GM04503 (cell line): ENCODE measurements at places on chromosomes 3 and 15.
A peak's percentile ranks its signal among the peaks of the same experiment; 100 is the strongest.

DNA sequence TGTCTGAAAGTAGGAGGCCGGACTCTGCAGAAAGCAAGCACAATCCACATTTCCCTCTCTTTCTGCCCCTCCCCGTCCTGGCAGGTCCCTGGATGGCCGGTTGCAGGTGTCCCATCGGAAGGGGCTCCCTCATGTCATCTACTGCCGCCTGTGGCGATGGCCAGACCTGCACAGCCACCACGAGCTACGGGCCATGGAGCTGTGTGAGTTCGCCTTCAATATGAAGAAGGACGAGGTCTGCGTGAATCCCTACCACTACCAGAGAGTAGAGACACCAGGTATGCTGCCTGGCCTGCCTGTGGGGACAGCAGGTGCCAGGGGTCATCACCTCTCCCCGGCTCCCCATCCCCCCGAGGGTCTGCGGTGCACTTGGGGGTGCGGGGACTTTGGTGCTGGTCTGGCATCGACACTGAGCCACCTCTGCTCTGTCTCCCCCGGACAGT is 89.6 kb downstream of the AAGAB start:
- no peak for DNase-seq

DNA sequence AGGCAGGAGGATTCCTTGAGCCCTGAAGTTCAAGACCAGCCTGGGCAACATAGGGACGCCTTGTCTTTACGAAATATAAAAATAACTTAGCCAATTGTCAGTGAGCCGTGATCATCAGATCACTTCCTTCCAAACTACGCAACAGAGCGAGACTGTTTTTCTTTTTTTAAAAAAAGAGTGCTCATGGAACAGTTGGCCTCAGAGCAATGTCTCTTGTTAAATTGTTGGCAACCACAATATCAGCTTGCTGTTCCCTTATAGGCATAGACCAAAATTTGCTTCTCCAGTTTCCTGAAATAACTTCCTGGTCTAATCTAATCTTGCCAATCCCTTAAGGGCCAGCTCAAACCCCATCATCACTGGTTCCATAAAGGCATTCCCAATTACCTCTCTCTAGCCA is 93.3 kb upstream of the SLC4A7 start:
- DNase-seq = no peak

- DNase-seq = no peak
Observed at GRCh38 chr3:26449996-26450395, 172.6 kb upstream of the LRRC3B start.

GRCh38 chr3:170670504-170670903 is 84.6 kb upstream of the SLC7A14 start:
- DNase-seq = no peak

GRCh38 chr3:162769564-162769963 is 1273.0 kb downstream of the OTOL1 start:
- no peak for DNase-seq

GRCh38 chr3:171860830-171861535 is 17.8 kb downstream of the TMEM212 start:
- DNase-seq = peak; percentile 59

DNA sequence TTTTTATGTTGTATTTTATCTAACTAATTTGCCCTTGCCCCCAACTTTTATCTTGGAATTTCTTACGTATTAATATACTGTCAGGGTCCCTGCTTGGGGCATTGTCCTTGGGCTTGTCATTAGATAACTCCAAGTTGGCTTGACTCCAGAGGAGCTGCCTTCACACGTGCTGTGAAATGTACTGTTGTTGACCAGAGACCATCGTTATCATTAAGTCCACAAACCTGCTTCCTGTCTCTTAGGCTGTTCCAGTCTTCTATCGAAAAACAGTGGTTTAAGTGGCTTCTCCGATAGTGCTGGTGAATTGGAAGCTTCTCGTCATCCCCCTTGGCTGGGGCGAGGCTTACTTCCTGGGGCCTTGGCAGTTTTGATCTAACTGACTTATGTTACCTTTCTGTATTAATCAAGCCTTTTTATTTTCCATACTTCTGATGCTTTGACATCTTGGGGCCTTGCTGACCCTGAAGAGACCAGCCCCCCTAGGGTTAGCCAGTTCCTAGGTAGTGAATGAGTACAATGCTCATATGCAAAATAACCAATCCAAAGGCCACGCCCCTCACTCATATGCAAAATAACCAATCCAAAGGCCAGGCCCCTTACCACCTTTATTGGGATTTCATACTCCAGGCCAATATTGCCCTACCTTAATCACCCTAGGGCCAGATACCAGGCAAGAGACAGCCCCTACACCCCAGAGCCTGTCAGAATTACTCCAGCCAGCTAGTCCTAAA is 164.5 kb downstream of the IGF1R start:
- DNase-seq = no peak

- DNase-seq = no peak
Observed at GRCh38 chr3:51773529-51774056, 5.4 kb downstream of the IQCF6 start.

DNA sequence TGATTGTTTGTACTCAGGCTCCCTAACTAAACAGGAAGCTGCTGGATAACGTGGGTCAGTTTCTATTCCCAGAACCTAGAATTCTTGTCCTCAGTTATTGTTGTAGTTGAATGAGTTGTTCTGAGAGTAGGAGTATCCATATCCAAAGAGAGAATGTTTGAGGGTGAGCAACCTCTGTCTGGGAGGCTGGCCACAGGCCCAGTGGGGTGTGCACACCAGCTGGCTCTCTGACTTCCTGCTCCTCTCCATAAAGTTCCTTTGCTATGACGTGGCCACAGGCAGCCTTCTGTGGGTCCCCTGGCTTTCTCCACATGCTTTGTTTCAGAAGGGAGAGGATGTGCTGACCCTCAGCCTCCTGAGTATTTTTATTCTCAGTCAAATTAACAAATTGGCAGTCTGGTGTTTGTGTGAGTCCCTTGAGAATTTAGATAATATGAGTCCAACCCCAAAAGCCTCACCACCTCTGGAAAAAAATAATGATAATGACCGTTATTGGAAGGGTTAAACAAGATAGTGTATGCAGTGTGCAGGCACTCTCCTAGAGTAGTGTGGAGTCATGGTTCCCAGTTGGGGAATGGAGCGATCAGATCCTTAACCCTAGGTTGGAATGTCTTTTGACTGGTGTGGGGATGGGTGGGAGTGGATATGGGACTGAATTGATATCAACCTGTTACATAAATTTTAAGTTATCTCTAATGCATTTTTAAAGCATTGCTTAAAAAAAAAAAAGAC is 47.6 kb upstream of the MED12L start:
- peak; percentile 78 for DNase-seq

DNA sequence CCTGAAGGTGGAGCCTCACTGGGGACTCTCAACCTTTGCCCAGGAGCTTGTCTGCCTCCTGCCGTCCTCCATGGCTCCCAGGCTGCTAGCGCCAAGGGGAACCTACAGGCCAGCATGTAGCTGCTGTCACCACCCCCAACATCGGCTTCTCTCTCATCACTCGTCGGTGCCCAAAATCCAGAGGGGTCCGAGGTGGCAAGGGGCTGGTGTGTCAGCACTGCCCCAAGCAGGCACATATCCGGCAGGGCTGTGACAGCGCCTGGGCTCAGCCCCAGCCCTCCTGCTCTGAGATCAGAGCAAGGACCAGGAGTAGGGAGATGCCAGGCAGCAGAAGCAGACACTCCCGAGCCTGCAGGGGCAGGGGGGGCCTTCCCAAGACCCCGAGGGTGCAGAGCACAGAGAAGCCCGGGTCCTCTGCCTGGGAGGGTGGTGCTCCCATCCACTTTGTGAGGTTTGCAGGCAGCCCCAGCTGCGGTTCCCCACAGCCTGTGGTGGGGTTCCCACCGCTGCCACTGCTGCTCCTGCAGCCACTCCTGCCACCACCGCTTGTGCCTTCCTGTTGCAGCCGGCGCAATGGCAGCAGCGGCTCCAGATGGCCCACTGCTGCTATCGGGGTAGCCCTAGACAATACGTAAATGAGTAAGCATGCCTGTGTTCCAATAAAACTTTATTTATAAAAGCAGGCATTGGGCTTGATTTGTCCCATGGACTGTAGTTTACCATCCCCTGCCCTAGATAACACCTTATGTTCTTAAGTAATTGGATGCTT is 451.0 kb downstream of the EPHA6 start:
- no peak for DNase-seq

GRCh38 chr3:133197619-133198018 is 159.4 kb downstream of the TMEM108 start:
- no peak for DNase-seq

DNA sequence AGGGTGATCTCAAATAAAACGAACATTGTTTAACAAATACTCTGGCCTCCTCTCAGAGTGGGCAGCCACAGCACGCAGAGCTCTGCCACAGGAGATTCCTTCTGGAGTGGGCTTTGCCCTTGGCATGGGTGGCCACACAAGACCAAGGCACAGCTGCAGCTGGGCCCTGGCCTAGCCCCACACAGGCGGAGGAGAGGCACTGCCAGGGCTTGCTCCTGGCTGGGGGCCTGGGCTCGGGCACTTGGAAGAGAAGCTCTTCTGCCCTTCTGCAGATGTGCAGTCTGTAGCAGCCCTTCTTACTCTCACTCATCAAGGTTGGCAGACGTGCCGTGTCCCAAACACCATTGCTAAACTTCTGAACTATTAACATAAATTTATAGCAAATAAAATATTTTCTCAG is 67.2 kb downstream of the CRTC3 start:
- no peak for DNase-seq

DNA sequence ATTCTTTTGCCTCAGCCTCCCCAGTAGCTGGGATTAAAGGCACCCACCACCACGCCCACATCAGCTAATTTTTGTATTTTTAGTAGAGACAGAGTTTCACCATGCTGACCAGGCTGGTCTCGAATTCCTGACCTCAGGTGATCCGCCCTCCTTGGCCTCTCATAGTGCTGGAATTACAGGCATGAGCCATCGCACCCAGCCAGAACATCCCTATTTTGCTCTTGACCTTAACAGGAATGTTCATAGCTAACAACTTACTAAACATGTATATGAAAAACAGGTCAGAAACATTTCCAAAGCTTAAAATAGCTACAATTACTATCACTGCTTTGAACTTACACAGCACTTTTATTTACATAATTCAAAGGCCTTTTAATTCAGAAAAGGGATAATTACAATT is 33.7 kb downstream of the UQCC5 start:
- DNase-seq = peak; percentile 34

DNA sequence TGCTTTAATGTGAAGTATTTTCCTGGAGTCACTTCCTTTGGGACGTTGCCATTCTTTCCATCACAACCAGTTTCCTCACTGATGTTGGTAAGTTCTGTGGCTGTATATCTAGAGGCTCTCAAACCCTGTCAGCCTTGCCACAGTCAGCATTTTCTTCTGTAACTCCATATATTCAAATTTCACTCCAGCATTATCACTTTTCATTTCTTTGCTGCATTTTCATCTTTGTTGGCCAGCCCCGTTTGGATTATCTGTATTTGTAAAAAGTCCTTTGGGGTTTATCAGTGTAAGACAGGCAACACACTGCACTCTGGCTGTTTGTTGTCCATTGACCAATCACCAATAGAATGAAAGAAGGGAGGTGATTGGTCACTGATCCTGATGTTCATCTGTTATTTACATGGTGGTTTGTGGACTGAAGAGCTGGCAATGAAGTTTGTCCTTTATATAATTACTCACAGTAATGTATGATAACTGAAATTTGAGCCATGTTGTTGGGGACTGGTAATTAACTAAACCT is 20.3 kb downstream of the GMPS start:
- no peak for DNase-seq

DNA sequence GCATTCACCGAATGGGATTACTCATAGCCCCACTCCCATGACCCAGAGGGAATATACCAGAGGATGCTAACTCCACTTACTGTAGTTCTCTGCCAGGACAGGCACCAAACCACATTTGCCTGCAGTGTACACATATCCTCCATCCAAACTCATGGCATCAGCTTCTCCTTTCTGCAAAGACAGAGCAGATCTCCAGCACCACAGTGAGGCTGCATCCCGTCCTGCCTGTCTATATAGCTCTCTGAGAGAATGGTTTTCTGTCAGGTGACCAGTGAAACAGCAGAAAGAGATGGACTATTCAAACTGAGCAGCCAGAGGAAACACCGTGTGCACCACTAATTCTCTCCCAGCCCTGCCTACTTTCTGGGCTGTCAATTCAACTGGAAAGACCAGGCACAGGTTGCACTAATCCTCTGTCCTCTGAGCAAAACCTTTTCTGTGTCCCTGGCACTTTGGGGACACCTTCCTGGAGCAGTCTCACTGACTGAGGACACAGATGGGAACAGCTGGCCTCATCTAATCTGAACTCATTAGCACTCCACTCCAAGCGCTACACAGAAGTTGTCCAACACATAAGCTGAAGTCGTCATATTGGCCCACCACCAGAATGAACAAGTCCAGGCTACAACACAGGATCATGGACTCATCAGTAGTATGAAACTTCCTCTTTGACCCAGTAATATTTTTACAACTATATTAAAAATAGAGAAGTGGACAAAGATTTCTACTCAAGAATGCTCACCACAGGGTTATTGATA is 17.3 kb downstream of the LTF start:
- no peak for DNase-seq

DNA sequence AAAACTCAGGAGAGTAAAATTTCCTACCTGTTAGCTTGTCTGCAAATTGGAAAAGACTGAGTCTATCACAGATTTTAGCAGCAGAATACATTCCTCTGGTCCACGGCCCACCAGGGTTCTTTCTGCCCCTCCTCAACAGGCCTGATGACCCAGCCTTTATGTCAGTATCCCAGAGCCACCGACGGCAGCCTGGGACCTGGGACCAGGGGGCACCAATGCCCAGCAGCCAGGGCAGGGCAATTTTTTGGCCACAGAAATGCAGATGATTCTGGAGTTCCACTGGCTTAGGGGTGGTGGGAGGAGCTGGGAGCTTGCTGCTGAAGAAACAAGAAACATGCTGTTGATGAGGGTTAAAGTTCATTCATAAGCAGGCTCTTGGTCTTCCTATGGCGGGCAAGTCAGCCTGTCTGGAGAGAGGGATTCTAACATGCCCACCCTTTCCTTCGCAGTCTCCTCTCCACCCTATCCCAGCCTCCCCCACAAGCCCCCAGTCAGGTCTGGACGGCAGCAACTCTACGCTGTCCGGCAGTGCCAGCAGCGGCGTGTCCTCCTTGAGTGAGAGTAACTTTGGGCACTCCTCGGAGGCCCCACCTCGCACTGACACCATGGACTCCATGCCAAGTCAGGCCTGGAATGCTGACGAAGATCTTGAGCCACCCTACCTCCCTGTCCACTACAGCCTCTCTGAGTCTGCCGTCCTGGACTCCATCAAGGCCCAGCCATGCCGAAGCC is 4.3 kb upstream of the MANF start:
- no peak for DNase-seq

GRCh38 chr3:101512396-101512645 is 691 bp downstream of the SENP7 start:
- DNase-seq = no peak

- no peak for DNase-seq
Observed at GRCh38 chr3:3573341-3573740, 225.9 kb upstream of the LRRN1 start.

DNA sequence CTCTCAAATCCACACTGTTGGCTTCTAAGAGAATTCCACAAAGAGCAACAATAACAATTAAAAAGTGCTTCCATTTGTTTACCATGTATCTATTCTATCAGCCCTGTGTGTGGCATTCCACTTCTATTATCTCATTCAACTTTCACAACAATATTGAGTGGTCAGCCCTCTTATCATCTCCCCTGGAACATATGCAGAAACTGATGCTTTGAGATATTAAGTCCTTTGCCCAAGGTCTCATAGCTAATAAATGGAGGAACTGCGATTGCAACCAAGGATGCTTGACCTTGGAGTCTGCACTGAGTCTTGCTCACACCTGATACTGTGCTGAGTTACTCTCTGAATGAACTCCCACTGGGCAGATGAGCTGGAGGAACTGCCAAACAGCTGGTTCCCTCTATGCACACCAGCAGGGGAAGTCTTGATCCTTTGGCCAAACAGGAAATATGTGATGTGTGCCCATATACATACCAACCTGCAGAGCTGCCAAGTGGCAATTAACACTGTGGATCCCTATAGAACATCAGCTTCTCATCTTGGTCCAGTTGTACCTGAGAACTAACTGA is 144.7 kb upstream of the WNT5A start:
- DNase-seq = no peak
